ENCODE measurements at places on chromosomes 2 and 18.

DNA sequence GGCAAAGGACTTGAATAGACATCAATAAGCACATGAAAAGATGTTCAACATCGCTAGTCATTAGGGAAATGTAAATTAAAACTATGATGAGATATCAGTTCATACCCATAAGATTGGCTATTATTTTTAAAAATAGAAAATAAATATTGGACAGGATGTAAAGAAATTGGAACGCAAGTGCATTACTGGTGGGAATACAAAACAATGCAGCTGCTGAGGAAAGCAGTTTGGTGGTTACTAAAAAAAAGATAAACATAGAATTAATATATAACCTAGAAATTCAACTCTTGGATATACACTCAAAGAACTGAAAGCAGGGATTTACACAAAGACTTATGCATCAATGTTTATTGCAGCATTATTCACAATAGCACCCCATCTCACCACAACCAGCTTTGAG lies 174.5 kb upstream of the NDUFV2 start:
- DNase-seq: no peak

DNA sequence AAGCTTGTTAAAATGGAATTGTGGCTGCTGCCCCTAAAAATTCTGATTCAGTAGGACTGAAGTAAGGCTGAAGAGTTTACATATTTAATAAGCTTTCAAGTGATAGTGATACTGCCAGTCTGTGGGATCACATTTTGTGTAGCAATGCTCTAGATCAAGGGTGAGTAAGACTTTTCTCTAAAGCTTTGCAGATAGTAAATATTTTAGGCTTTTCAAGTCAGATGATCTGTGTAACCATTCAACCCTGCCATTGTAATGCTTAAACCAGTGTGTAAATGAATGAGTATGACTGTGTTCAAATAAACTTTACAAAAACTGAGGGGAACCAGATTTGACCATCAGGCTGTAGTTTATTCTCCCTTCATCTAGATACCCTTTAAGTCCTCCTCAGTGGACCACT lies 92.7 kb downstream of the PIK3C3 start:
- no peak for DNase-seq

- no peak for DNase-seq
Measured at GRCh38 chr2:128420131-128420530, 101.5 kb upstream of the HS6ST1 start.

DNA sequence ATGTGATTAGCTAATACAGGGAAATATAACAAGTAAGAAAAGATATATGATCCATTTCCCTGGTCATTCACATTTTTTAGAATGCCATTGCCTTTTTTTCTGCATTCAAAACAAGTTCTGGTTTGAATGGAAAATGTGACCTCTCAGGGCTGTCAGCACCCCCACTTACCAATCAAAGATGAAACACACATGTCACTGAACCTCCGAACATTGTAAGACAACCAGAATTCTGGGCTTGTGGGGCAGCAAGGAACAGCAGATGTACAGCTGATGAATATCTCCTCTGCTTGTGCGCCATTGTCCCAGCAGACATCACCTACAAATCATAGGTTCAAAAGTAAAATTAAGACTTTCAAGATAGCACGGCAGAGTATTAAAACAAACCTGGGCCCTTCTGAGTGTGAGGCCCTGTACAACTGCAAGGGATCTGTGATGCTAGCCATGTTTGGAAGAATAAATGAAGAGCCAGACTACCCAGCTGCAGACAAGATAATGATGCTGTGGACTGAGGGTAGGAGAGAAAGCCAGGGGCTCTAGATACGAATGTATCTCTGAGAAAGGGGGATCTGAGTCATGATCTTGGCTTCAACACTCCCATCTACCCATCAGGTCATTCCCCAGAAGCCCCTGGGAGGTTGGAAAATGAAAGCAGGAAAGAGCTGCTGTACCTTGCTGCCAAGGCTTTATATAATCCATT lies 108.7 kb upstream of the SERTAD2 start:
- no peak for DNase-seq
